ENCODE measurements at places on chromosomes 5 and 9.

- DNase-seq, result no peak
These were observed 92.4 kb downstream of the GNAQ start for GRCh38 chr9:77939149-77939668.

- no peak for DNase-seq
These were observed 105.0 kb upstream of the FAM120A start for GRCh38 chr9:93346231-93347112.

- DNase-seq, result no peak
These were observed 272.3 kb downstream of the ZSWIM6 start for GRCh38 chr5:61604076-61605025.

- no peak for DNase-seq
These were observed 91.0 kb downstream of the SNX18 start for GRCh38 chr5:54608423-54609085.

- no peak for DNase-seq
These were observed 32.0 kb downstream of the CKMT2 start for GRCh38 chr5:81265101-81265500.

DNA sequence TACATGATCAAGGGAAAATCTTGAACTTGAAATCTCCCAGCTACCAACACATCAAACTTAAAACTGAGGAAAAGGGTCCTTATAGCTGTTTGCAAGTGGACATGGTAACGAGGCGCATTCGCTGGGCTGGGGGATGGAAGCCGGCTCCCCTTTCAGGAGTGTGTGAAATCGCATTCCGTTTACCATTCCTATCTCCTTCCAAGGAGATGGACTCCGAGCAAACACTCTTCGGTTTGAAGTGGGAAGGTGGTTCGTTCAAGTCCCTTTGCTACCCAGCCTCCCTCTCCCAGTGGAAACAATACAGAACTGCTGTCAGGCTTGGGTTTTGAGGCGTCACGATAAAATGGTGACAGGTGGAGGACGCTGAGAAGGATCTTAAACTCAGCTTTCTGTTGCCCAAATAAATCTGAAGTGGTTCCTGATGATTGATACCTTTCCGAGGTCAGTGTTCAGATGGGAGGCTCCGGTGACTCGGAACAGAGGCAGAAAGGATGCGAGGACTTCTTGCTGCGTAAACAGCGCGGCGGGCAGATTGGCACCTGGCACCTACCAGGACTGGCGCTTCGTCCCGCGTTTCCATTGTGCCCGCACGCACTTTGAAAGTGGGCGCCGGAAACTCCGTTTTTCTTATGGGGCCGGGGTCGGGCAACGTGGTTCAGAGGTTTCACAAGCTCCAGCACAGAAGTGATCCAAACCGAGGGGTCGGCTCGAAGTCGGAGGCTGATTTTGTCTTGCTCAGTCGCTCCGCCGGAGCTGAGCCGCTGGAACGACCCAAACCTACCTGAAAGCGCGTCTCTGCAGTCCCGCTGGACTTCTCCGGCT is 7.0 kb downstream of the MSX2 start:
- no peak for DNase-seq

GRCh38 chr9:15572200-15572770 is 19.4 kb downstream of the CCDC171 start:
- DNase-seq, result no peak

GRCh38 chr5:169686137-169686536 is 49.1 kb downstream of the DOCK2 start:
- DNase-seq, result no peak

DNA sequence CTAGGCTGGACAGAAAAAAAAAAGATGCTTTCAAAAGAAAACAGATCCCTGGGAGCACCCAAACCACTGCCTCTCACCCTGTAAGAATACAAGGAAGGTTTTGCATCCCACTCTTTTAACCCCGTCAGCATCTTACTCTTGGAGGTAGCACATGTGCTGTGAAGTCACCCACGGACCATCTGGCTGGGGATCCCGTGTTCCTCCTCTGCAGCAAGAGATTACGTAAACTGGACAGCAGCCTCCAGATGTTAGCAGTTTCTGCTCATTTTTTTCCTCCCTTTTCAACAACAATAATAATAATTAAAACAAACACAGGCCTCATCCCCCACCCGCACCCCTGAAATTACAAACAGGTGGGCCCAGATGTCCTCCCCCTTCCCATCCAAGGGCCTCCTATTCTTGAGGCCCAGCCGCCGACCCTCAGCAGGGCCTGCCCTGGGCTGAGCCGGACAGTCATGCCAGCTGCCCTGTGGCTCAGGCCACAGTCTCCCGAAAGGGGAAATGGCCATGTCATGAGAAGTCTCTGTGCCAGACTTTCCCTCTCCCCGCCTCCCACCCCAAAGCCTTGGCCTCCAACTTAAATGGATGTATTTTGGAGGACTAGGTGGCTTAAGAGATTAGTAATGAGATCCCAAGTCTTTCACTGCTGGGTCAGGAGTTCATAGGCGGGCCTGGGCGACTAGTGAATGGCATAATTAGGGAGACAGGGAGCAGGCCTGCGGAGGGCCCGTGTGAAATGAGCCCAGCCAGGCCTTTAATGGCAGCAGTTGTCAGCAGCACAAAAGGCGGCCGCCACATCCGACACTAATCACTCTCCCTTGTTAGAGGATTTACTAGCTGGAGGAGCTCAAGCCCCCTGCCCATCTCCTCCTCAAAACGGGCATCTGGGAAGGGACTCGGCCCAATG is 165.1 kb downstream of the PAPPA start:
- DNase-seq, result no peak

DNA sequence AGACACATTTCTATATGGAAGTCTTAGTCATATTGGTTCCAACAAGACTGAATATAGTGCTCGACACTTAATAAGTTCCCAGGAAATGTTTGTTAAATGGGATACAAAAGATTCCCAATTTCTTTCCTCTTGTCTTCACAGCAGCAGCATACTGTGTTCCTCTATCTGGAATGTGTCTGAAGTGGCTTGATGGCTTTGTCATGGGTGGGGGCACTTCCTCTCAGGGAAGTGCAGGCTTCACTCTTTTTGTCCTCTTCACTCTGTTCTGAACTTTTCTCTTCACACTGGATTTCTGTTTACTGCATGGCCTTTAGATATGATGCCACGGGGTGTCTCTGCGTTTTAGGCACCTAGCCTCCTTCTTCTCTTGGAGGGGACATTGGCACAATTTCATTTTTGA is 127.7 kb upstream of the C9orf72 start:
- DNase-seq, result no peak

GRCh38 chr9:120875643-120875953 is 1.4 kb downstream of the PHF19 start:
- no peak for DNase-seq

DNA sequence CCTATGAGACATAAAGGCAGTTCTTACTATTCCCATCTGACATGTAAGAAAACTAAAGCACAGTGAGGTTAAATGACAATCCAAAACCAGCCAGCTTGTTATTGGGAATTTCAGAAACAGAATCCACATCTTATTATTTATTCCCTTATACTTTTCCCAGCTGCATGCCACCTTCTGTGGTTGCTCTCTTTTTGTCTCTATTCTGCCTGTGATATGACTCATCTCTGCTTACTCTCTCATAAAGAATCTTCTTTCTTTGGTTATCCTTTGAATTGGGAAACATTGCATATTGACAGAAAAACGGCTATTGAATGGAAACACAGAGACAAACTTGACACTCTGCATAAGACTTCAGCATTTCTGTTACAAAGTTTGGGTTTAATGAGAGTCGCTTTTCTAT is 183.2 kb downstream of the TLR4 start:
- DNase-seq, result no peak

- DNase-seq, result no peak
These were observed 30.9 kb downstream of the PRKACG start for GRCh38 chr9:68983008-68983411.

- no peak for DNase-seq
These were observed 32.1 kb downstream of the WNK2 start for GRCh38 chr9:93216073-93216365.

- DNase-seq, result no peak
These were observed 71.8 kb downstream of the RAPGEF1 start for GRCh38 chr9:131668057-131668438.

DNA sequence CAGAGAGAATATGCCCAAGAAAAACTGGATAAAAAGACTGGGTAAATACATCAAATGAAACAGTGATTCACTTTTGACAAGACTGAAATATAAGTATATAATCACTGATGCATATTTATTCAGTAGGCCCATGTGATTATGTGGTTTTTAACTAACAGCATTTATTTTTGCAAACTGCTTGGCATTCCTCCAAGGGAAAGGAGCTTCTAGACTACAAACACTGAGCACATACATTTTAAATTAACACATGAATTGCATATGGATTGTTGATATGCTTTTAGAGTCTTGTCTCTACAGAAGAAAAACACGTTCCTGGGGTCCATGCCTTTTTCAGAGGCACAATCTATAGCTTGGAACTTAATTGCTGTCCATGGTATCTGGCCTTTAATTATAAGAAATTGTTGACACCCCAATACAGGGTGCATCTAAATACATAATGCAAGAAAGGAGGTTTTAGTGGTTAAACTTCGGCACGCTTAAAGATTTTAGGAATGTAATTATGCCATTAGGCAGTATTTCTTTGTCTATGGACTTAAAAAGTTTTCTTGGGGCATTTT is 6.9 kb upstream of the MEIKIN start:
- no peak for DNase-seq

DNA sequence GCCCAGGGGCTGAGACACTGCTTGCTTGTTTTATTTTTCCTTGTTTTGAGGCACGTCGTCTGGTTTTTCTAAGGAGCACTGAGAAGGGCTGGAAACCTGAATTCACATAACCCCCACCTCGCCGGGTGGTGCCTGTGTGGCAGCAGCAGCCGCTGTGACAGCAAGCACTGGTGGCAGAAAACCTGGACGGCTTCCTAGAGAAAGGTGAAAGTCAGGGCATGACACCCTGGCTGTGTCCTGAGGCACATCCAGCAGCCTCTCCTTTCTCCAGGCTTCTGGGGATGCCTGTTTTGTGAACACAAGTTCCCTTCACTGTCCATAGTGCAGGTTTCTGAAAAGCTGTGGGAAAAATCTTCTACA is 29.2 kb downstream of the MRPL36 start:
- no peak for DNase-seq

DNA sequence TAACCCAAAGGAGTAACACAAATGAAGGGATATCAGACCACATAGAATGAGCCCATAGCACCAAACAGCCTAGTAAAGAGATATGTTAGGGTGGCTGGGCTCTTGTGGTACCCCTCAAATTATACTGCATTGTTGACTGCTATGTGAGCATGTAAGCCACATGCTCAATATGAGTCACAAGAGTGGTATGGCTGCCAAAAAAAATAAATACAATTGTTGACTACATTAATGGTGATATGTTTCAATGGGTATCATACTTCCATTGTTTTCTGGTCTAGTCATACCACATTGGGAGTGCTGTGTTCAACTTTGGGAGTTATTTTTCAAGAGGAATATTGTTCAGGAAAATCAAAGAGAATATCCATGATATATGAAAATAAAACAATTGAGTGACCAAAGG is 162.4 kb upstream of the PIK3R1 start:
- DNase-seq, result no peak

DNA sequence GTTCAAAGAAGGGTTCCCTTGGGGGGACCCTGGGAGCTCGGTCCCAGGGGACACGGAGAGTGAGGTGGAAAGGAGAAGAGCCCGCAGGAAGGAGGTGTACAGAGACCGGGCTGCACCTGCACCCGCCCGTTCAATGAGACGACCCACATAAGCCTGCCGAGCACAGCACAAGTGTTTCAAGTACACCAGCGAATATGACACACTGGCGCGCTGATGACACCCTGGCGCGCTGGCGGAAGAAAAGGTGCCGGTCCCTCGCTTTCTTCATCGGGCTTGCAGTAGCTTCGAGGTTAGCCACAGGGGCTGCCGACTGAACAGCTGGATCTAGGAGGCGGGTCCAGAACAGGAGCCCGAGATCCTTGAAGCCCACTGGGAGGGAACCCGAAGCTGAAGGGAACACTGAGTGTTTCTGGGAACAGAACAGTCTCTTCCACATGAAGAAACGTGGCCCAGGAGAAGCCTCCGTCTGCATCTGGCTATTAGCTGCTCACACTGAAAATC is 1.4 kb downstream of the TBC1D9B start:
- no peak for DNase-seq

GRCh38 chr9:133715866-133716563 is 22.1 kb downstream of the SARDH start:
- DNase-seq, result no peak

- DNase-seq, result no peak
These were observed 1.2 kb downstream of the PDE8B start for GRCh38 chr5:77211691-77212047.

GRCh38 chr5:157555037-157555640 is 20.4 kb downstream of the ADAM19 start:
- DNase-seq, result no peak

- no peak for DNase-seq
These were observed 151.8 kb upstream of the VLDLR start for GRCh38 chr9:2469681-2470221.

DNA sequence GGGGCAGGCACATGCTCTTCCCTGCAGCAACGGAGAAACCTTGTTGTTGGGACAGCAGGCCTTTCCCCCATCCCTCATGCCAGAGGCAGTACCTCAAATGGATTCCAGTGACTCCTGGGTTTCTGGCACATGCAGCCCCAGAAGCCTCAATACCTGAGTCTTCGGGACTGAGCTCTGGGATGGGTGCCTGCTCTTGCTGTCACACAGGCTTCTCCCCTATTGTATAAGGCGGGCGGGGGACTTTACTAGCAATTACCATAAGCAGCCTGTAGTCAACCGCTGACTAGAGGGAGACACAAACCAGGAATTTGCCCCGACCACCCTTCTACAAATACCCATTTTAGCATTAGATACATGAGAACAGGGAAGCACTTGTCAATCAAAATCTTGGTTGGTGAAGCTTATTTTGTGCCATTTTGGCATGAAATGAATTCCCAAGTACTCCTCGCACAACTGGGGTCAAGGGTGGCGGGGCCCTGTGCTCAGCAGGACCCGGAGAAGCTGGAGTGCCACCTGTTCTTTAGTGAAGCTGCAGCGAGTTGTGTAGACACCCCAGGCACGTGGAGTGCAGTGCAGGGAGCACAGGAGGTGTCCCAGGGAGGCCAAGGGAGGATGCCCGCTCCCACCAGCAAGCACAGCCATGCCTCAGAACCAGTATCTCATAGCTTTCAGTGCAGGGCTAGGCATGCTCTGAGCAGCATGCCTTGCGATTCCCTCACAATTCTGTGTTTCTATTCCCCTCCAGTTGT is 21.2 kb downstream of the S1PR3 start:
- no peak for DNase-seq

DNA sequence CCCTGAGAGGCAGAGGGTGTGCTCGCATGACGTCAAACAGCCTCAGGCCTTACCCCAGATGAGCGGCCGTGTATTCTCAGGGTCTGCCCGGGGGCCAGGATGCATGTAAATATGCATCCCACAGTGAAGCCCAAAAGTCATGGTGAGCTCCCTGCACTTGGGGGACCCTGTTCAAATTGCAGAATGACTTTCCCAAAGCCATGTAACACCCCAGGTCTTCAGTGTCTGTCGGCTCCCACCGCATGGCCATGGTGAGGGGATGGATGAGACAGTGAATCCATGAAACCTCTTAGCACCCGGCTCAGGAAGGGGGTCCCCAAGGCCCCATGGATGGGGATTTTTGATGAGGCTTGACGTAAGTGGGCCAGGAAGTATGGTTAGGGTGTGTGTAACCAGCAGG is 9.3 kb upstream of the COL5A1 start:
- DNase-seq, result no peak
